Stimulated activated CD4-positive, alpha-beta T cell treated with anti-CD3 and anti-CD28 coated beads, Interleukin-4, amount 100 ng/mL, for 4 hours (primary cell): ENCODE measurements at places on chromosomes 13 and 19.
A peak's percentile ranks its signal among the peaks of the same experiment; 100 is the strongest.

GRCh38 chr19:18392926-18393325, 4.5 kb downstream of the LRRC25 start:
- no peak for DNase-seq

DNA sequence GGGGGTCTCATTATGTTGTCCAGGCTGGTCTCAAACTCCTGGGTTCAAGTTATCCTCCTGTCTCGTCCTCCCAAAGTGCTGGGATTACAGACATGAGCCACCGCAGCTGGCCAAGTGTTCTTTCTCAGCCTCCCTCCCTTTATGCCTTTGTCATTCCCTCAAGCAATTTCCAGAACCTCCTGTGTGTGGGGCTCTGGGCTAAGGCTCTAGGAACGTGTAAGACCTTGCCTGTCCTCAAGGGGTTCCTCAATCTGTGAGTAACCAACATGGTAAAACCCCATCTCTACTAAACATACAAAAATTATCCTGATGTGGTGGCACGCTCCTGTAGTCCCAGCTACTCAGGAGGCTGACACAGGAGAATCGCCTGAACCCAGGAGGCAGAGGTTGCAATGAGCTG, 15.5 kb upstream of the SPACA4 start:
- no peak for DNase-seq

- DNase-seq = no peak
Measured at GRCh38 chr13:106061781-106062180, 473.7 kb downstream of the EFNB2 start.

GRCh38 chr19:17135001-17135853, 59.6 kb downstream of the MYO9B start:
- no peak for DNase-seq

DNA sequence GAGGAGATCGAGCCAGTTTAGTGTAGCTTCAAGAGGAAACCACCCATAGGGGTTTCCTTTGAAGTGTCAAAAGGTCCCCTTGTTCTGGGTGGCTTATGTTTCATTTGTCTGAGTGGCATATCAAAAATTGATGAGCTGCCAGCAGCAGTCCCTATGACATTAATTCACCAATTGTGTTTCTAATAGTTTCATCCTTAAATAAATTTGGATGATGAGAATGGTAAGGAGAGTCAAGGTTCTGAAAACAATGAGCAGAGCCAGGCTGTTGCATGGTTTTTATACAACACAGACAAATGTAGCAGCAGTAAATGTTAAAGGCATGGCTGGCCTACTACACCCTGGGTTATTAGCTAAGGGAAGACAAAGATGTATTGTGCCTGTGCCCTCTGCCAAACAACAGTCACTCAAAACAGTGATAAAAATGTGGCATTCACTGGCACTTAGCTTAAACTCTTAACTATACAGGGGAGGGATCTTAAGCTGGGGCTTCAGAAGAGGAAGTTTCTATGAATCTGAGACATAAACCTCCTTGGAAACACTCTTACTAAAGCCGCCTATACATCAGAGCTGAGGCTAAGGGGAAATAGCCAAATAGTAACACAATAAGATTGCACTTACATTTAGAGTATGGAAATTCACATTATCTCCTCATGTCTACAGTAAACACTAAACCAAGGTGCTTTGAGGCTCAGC, 200.5 kb downstream of the POU4F1 start:
- DNase-seq = no peak

DNA sequence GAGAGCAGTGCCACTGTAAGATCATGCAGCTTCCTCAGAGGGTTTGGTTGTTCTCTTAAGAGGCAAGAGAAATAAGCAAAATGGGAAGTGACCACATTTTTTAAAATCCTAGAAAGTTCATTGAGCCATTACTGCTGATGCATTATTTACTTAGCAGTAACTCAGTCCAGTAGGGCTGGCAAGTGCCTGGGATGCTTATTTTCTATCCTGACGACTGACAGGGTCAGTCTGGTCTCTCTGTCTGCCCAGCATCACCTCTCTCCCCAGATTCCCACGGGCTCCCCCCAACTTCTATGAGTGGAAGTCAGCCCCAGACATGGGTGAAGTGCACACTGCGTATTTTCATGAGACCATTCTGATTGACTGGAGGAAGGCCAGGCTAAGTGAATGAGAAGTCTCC, 10.4 kb downstream of the SHISA2 start:
- DNase-seq = no peak

GRCh38 chr13:114079601-114080536, 52.6 kb downstream of the RASA3 start:
- no peak for DNase-seq

- no peak for DNase-seq
Measured at GRCh38 chr19:5038631-5039271, 69.8 kb downstream of the KDM4B start.

- DNase-seq = no peak
Measured at GRCh38 chr19:46654621-46655152, 6.3 kb downstream of the DACT3 start.

- DNase-seq = no peak
Measured at GRCh38 chr19:29708554-29709439, 6.3 kb downstream of the C19orf12 start.

GRCh38 chr13:95676105-95676761, 706 bp upstream of the DNAJC3 start:
- peak; percentile 11 for DNase-seq

GRCh38 chr19:38452430-38453366, 19.2 kb downstream of the RYR1 start:
- DNase-seq = no peak
